ENCODE measurements at places on chromosomes 6 and 20.

DNA sequence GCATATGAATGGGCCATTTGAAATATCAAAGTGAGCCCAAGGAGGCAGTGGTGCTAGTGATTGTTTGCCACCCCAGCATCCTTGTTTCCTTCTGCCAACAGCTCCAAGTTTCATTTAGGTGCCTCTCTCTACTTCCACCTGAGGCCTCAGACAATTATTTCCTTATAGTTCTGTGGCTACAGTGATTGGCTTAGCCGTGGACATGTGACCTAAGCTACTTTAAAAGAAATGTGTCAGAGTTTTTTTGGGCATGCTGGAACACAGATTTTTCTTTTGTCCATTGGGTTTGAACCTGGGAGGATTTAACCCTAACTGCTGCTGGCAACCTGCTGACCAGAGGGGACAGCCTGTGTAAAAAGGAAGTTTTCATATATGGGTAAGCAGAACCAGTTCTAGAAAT, 319.4 kb downstream of the CD109 start:
- DNase-seq, result no peak

GRCh38 chr6:10852361-10852960, 14.1 kb upstream of the MAK start:
- no peak for DNase-seq

GRCh38 chr6:141321493-141322347, 811.0 kb upstream of the GJE1 start:
- no peak for DNase-seq

GRCh38 chr20:13336308-13337089, 115.4 kb downstream of the ISM1 start:
- DNase-seq, result no peak

GRCh38 chr6:135798751-135799515, 52.6 kb upstream of the PDE7B start:
- DNase-seq, result no peak

DNA sequence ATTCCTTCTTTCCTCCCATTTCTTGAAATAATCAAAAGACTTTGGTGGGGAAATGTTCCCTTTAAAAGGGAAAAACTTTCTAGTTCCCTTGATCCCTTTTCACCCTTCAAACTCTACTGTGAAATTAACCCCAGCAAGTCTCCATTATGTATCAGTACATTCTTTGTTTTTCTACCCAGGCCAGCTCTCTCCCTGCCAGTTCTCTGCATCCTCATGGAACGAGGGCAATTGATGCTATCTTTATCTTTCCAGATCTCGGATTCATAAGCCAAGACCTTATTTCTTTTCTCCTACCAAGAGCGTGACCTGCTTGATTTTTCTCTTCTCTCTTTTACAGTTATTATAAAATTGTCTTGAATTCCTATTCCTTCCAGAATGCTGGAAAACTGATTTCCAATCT, 75.8 kb downstream of the ADGRB3 start:
- DNase-seq, result no peak

DNA sequence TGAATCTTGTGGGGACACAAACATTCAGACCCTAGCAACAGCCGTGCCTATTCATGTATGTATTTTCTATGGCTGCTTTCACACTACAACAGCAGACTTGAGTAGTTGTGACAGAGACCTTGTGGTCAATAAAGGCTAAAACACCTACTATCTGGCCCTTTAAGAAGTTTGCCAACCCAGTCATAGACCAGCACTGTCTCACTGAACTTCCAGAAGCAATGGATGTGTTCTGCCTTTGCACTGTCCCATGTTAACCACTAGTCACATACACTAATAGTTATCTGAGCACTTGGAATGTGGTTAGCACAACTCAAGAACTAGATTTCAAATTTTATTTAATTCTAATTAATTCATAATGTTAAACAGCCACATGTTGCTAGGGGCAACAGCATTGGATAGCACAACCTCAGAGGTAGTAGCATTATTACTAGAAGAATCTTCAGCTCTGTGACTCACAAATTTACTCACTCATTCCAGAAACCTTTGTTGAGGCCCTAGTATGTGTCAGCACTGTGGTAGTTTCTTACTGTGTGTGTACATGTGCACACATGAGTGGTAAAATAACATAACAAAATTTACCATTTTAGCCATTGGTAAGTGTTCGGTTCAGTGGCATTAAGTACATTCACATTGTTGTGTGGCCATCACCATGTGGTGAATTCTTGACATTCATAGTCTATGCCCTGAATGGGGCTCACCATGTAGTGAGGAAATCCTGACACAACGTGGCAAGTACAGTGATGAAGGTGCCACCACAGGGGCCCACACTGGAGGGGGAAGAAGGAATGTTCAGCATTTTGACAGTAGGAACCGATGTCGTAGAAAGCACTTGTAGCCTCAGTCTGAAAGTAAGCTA, 107.3 kb downstream of the CEP57L1 start:
- DNase-seq, result no peak

- no peak for DNase-seq
Observed at GRCh38 chr6:134172020-134172705, 119.7 kb upstream of the SLC2A12 start.

- no peak for DNase-seq
Observed at GRCh38 chr20:56345911-56346310, 12.9 kb upstream of the FAM210B start.

- DNase-seq, result no peak
Observed at GRCh38 chr6:15901141-15902115, 227.5 kb upstream of the MYLIP start.

DNA sequence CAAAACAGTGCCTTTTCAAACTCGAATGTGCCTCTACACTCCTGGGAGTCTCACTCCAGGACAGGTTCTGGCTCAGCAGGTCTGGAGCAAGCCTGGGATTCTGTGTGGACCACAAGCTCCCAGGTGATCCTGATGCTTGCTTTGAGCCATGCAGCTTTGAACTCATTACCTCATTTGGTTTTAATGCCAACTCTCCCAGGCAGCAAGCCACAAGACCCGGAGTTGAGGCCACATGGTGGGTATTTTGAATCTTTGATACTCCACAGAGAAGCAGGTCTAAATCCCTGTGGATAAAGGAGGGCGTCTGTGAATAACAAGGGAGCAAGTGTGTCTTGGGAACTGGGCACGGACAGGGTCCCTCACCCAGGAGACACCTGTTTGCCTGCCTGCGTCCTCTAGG, 205.4 kb upstream of the CST7 start:
- DNase-seq, result no peak

DNA sequence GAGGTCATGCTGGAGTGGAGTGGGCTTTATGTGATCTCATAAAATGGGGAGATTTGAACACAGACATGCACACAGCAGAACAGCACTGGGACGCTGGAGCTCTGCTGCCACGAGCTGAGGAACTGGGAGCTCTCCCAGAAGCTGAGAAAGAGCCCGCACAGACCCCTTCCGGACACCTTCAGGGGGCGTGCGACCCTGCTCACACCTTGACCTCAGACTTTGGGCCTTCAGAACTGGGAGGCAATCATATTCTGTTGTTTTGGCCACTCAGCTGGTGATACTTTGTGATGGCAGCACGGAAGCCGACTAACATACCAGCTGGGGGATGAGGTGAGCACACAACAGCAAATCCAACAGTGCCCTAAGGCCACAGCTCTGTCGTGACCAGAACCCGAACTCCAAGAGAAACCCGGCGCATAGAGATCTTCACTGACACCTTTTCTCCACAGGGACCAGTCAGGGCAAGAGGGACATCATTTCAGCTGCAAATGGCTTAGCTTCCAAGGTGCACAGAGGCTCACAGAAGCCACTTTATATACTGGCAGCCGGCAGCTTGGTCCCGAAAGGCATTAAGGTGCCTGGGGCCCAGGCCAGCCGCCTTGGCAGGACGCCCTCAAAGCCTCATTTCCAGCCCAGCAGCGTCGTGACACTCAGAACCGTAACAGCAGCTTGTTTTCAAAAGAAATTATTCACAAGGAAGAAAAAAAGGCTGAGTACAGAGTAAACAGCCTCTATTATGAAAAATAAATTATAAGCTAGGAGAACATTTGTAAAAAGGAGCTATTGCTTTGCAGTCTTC, 89.3 kb downstream of the RNASET2 start:
- peak; percentile 10 for DNase-seq

DNA sequence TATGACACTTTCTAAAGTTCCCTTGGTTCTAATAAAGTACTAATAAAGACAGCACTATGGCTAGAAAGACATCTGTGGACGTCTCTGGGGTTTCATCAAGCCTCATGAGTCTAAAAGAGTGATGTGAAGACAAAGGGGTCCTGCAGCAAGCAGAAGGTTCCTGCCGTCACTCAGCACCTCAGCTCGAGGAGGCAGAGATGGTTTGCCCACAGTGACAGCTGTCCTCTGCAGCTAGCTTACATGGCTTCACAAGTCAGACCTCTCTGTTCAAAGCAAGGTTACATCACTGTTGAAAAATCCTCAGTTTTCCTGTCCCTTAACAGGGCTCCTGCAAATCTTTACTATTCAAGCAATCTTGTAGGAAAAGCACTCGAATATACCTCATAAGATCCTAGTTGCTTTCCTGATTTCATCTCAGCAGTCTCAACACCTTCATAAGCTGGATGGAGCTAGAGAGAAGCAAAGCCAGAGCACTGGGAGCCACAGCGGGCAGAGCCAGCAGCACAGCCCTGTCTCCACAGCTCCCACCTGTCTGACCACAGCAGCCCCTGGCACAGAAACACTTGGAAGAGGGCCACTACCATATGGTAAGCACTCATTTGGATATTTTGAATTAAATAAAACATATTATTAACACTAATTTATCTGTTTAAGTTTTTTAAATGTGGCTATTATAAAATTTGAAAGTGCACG, 202.3 kb downstream of the GMDS start:
- no peak for DNase-seq

GRCh38 chr6:156250593-156250992, 526.6 kb upstream of the ARID1B start:
- DNase-seq, result no peak

DNA sequence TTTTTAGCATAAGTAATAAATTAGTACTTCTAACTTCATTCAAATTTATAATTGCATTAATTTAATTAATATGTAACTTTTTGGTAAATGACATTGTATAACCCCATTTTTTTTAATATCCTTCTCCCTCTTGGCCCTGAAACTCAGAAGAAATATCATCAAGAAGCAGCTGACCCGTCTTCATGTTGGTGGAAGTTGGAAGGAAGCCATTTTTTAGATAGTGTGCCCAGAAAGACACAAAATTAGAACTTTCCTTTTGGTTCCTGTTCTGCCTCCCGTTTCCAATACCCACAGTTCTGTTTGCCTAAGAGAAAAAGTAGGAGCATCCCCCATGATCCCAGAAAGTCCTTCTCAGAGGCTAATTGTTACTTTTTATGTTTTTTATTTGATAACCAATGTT, 65.5 kb downstream of the PLCB4 start:
- no peak for DNase-seq

GRCh38 chr6:170286246-170286933, 4.5 kb downstream of the DLL1 start:
- DNase-seq, result peak; percentile 78

DNA sequence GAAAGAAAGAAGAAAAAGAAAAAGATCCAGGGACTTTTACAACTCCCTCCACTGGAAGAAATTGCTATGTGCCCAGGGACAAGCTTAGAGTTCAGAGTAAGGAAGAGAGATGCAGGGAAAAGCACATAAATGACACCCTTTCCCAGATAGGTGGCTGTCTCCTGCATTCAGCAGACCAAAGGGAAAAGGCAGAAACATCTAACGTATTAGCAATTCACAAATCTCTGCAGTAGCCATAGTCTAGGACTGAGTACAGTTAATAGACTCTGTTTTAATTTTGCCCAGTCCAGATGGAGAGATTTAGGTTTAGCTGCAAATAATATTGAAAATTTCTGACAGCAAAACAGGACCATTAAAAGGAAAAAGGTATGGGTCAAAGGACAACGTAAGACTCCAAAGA, 71.3 kb upstream of the TNFRSF21 start:
- DNase-seq, result no peak

DNA sequence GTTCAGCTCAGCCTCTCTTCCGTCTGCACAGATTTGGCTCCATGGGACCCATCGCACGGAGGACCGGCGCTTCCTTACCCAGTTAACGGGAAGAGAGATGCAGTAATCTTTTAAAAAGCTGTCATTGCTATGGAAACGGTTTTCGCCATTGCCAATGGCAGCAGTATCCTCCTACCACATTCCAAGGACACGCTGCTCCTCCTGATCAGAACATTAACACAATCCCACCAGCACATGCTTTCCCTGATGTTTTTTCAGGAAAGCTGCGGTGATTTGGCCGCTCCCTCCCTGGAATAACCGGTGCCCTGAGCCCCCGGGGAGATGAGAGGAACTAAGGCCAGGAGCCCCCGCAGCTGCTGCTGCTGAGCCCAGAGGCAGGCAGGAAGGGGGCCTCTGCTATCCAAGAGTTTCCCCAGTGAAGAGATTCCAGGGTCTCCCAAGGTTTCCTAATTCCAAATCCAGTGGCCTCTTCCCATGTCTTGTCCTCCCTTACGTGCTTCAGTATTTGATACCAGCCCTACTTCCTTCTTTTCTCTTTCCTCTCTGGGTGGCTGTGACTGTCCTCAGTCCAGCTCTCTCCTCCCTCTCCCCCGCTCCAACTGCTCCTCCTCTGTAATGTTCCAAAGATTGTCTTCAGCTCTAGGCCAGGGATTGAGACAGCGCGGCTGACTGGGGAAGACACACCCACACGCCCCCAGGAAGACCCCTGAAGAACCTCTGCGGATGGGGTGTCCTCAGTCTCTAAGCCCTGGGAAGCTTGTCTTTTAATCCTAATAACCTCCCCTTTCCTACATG, 2.6 kb downstream of the BNIP5 start:
- no peak for DNase-seq

- DNase-seq, result no peak
Observed at GRCh38 chr6:158643836-158644230, 710 bp downstream of the DYNLT1 start.

GRCh38 chr20:33679758-33680485, 5.7 kb upstream of the NECAB3 start:
- no peak for DNase-seq

- no peak for DNase-seq
Observed at GRCh38 chr6:37535428-37535758, 35.7 kb upstream of the CCDC167 start.

DNA sequence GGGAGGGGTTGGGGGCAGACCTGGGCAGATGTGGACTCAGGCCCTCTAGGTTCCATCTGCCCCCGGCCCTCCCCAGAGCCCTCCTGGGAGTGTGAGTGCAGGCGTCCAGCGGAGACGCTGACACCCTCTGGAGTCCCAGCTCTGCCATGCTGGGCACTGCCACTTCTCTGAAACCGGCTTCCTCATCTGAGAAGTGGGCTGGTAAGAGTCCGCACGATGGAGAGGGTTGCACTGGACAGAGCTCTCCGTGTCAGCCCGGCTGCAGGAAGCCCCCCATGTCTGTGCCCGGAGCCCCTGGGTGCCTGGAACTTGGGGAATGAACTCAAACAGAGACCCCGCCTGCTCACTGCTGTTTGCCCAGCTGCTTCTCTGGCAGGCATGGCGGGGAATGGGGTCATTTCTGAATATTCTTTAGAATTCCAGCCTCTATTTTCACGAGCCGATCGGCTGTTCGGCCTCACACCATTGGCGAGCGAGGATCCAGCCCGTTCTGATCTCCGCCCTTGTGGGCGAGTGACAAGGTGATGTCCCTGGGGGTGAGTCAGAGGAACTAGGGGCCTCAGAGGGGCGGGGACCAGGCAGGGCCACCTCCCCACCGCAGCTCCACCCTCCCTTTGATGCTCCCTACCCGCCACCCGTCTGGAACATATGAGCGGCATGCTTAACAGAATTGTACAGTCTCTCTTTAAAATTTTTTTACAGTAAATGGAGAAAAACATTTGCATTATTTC, 47.8 kb upstream of the GATA5 start:
- no peak for DNase-seq

Measured in NCI-H1105 (cell line).